ENCODE measurements at places on chromosomes 3 and 15.
A peak's percentile ranks its signal among the peaks of the same experiment; 100 is the strongest.

- DNase-seq = no peak
Measured at GRCh38 chr3:139940622-139941021, 5.6 kb downstream of the CLSTN2 start.

DNA sequence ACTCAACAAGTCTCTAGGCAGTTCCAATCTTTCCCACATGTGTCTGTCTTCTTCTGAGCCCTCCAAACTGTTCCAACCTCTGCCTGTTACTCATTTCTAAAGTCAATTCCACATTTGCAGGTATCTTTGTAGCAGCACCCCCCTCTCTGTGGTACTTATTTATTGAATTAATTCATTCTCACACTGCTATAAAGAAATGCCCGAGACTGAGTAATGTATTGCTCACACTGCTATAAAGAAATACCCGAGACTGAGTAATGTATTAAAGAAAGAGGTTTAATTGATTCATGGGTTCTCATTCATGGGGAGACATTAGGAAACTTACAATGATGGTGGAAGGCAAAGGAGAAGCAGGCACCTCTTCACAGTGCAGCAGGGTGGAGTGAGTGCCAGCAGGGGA lies 1413.8 kb downstream of the SI start:
- no peak for DNase-seq

DNA sequence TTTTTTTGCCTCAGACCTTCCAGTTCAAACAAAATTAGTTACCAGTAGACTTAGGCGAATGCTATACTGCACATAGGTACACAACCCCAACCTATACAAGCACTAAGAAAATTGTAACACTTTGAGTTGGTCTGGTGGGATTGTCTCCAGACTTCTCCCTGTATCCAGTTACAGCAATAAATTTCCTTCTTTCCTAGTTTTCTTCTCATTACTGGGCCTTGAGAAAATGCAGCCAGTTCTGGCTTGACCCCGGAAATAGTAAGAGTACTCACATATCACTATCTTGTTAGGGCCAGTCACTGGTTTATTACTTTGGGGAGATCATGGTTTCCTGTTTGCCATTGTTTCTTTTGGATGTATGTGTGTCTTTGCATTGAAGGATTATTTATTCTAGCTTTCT lies 868.4 kb downstream of the DIPK2A start:
- DNase-seq = no peak

DNA sequence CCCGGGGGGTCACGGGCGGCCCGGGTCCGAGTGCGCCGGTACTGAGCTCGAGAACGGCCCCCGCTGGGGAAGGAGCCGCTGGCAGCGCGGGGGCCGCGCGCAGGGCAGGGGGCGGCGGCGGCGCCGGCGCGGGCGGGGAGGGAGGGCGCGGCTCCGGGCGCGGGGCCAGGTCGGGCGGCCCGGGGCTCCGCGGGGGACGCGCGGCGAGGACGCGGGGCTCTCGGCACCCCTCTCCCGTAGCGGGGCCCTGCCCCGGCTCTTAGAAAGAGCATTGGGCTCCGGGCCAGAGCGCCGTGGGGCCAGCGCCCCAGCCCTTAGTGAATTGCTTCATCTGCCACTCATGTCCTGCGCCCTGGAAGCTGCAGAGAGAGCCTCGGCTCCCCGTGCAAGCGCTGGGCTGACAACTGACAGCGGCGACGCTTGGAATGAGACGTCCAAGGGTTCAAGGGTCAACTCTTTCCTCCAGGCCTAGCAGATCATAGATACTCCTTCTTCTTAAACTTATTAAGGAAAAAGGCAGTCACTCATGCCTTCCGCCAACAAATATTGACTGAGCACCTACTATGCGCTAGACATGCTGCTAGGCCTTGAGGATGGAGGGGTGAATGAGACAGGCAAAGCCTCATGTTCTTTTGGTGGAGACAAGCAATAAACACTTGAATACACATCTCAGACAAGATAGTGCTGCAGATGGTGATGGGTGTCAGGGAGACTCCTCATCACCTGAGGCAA lies 140.8 kb downstream of the SMAD6 start:
- peak; percentile 30 for DNase-seq

GRCh38 chr3:31412832-31413231 lies 119.9 kb upstream of the STT3B start:
- no peak for DNase-seq

- DNase-seq = no peak
Measured at GRCh38 chr3:123330441-123330991, 118.4 kb downstream of the ADCY5 start.

- DNase-seq = no peak
Measured at GRCh38 chr3:86782866-86783265, 208.1 kb downstream of the VGLL3 start.

GRCh38 chr3:66603151-66603611 lies 102.4 kb upstream of the LRIG1 start:
- DNase-seq = no peak

- DNase-seq = peak; percentile 17
Measured at GRCh38 chr15:51620641-51621040, 1.9 kb downstream of the DMXL2 start.

DNA sequence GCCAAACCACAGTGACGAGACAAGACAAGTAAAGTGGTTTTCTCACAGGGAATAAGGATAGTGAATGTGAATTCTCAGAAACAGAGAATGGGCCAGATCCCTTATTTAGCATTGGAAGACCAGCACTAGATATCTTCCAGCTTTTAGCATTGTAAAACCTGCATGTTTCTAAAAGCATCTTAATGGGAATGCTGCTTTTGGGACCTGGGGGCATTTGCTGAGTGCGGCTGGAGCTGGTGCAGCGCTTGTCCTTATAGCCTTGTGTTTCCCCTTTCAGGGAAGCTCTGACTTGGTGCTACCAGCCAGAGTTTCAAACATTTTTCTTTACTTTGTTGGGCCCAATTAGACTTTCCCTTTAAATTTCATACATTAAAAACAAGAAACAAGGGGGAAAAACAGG lies 52.9 kb downstream of the CLSTN2 start:
- DNase-seq = no peak

- DNase-seq = no peak
Measured at GRCh38 chr15:98686983-98687382, 38.6 kb downstream of the IGF1R start.

DNA sequence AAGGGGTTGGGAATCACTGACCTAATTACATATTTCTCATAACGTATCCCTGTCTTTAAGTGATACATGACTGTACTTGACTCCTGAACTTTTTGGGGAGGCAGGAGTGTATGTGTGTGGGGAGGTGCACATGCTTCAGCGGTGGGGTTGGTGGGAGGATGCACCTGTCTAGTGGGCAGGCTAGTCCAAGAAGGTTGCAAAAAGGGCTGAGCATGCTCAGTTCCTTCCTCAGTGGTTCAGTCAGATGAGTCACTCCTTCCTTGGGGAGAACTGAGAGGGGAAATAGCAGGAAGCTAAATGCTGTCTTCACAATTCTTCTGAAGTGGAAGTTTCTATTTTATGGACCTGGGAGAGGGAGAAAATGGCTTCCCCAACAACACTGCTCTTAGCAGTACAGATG lies 24.6 kb upstream of the AP4E1 start:
- no peak for DNase-seq

GRCh38 chr15:38610748-38611147 lies 46.1 kb upstream of the RASGRP1 start:
- DNase-seq = no peak

GRCh38 chr3:67460841-67461510 lies 193.4 kb downstream of the SUCLG2 start:
- no peak for DNase-seq

DNA sequence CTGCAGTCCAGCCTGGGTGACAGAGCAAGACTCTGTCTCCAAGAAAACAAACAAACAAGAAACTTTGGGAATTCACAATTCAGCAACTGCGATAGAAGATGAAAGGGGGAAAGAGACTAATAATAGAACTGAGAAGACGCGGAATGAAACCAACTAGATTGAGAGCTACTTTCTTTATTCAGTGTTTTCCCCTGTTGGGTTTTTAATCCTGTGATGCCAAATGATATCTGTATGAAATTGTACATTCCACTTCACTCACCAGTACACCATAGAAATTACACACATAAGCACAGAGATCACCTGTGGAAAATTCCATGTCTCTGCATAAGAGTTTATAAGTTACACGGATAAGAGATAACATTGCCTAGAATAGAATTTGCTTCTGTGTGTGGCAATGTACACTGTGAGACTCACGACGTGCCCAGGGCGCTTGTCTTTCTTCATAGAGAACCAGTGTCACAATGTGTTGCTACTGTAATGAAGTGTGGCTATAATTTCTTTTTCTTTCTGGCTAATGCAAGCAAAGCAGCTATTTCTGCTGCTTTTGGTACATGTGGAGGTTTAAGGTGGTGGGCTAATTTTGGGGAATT lies 17.7 kb upstream of the CHST2 start:
- no peak for DNase-seq

- no peak for DNase-seq
Measured at GRCh38 chr3:17025594-17026139, 140.9 kb downstream of the PLCL2 start.

DNA sequence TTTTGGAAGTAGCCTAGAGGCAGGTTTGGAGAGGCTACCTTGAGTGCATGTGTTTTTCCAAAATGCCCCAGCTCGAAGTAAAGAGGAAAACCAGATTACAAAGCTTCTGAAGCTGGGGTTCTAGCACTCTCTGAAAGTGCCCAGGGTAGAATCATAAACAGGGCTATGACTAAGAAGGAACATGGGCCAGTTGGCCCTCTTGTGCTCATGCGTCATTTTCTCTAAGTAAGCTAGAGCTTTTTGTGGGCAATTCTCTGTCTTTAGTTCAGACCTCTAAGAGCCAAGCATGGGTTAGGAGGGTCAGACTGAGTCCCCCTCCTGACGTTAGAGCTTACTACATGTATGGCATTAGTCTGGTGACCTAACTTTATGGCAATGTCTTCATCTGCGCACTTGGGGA lies 129.5 kb upstream of the UMPS start:
- no peak for DNase-seq

DNA sequence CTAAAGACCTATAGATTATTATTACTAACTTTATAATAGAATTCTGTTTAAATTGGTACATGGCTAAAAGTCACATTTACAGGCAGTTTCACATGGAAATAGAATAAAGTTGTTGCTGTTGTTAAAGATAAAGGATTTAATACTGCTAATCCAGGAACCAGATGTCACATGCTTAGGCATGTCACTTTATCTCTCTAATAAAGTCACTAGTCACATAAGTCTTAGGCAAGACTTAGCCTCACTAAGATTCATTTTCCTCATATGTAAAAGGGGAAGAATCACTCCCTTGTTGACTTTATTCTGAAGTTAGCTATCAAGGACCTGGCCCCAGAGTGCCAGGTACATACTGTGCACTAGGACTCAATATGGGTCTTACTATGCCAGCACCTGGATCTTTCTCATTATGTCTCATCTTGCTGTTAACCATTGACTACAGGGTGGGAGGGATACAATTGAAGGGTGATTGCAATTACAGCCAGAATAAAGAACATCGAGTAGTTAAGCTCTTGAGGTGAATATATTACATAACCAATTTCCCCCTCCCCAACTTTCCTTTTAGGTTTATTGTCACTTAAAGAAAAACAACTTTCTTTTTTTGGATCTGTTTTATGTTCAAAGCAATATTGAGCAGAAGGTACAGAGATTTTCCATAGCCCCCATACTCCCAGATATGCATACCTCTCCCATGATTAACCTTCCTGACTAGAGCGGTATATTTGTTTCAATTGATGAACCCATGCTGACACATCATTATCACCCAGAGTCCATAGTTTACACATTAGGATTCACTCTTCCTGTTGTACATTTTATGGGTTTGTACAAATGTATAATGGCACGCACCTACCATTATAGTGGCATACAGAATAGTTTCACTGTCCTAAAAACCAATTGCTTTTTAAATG lies 36.6 kb downstream of the LNP1 start:
- DNase-seq = no peak

DNA sequence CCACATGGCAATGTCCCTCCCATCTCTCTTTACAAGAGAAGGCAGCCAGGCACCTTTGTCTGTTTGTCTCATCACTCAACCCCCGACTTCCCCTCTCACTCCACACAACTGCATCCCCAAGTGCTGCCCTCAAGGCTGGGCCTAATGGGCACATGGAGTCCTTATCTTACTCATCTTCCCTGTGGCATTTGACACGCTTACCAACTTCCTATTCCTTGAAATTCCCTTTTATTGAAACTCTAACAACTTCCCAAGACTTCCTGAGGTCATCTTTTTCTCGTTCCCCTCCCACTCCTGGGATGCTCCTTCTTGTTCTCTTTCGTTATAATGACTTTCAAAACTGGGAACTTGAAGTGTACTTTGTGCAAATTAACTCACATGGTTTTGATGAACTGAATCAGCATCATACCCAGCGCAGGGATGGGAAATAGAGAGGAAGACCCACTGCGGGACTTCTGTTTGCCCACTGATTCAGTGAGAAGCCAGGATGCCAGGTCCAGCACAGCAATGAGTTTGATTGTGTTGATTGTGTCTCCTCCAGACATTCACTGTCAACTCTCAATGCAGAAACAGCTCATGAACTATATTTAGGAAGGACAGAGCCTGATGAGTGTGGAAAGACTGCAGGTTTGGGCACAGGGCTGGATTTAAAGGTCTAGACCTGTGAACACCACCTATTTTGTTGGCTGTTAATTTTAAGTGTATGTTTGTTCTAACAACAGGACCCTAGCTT lies 104.7 kb upstream of the TNIK start:
- no peak for DNase-seq

GRCh38 chr3:46105306-46105919 lies 78.1 kb upstream of the XCR1 start:
- no peak for DNase-seq

GRCh38 chr3:119322835-119323722 lies 28.9 kb downstream of the ARHGAP31 start:
- DNase-seq = peak; percentile 88

DNA sequence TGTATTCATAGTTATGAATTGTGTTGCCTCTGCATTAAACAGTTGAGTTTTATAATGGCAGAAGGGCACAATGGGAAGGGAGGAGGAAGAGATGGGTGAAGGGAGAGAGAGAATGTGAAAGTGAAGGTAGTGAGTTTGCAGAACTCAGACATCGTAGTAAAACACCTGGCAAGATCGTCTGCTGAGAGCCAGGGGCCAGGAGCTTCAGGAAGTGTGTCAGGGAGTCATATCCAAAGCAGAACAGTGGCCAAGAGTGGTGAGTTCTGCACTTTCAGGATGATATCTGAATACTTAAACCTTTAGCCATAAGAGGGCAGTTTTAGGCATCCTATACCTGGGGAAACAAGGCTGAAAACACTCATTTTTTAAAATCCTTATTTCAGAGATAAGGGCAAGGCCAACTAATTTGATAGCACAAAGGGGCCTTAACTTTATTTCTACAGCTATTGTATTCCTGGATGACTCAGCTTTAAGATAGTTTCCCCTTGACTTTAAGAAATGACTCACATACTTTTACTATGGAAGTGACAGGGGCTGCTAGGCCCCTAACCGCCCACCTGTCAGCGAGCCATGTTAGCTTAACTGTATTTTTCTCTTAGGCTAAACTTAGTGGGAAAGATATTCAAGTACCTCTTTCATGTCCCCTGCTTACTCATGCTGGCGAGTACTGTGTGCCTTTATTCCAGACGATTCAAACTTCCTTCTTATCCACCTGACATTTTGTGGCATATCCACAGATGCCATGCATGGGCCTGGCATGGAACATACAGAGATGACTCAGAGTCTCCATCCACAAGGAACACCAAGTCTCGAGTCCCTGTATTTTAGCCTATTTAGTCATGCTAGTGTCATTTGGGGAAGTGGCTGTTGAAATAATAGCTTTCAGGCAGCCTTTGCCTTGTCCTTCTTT lies 53.9 kb downstream of the RLBP1 start:
- DNase-seq = no peak
